Right ventricle myocardium inferior (tissue), 1 donor: ENCODE measurements at places on chromosomes 3 and 15. TPM values are rescaled to one million over a fixed set of nuclear protein-coding genes. Genes with fewer than 3 reads are reported as not detected.

OR5H15 gene
- not detected for total RNA-seq

C3orf20 gene
- total RNA-seq = not detected

PDZRN3 gene
- total RNA-seq = 130 TPM

SLC12A1 gene
- total RNA-seq = not detected

GUCA1C gene
- not detected for total RNA-seq

GRCh38 chr3:17820704-17821103 lies 78.3 kb upstream of the TBC1D5 start:
- no peak for DNase-seq

DNA sequence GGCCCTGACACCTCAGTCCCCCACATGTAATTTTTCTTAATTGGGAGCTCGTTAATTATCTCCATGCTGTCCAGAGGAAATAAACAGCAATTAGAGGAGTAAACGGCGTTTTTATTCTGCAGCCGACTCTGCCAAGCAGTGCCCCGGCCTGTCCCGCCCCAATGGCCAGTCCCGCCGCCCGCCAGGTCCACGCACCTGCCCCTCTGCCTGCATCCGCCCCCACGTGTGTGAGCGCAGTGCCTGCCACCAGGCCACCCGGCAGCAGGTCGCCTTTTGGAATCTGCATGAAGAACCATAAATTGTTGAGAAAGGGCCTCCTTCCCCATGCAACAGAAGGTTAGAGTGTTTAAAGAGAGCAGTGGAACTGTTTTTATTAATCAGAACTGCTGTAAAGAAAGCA lies 87.5 kb upstream of the LINGO1 start:
- DNase-seq = peak; percentile 31

DNA sequence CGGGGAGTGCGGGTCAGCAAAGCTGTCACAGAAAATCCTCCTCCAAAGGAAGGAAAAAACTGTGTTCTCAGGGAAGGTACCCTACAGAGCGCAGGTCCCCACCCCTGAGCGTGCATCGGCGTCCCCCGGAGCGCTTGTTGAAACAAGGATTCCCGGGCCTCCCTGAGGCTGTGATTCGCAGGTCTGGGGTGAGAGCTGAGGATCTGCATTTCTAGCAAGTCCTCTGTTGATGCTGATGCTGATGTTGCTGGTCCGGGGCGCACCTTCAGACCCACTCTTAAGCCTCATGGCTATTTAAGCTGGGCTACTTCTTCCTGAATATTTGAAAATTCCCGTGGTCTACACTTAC lies 226.2 kb upstream of the IGF1R start:
- no peak for DNase-seq

DNA sequence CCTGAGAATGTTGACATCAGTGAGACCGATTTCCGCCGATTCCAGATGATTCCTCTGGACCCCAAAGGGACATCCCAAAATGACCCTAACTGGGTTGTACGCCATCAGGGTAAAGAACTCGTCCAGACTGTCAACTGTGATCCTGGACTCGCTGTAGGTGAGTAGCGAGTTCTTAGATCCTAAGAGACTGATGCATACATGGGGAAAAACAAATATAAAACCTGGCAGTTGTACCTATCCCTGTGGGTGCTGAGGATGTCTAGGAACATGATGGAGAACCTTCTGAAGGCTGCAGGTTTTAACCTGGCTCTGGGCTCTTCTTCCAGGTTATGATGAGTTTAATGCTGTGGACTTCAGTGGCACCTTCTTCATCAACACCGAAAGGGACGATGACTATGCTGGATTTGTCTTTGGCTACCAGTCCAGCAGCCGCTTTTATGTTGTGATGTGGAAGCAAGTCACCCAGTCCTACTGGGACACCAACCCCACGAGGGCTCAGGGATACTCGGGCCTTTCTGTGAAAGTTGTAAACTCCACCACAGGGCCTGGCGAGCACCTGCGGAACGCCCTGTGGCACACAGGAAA lies 12.3 kb downstream of the THBS1 start:
- no peak for DNase-seq

- no peak for DNase-seq
Observed at GRCh38 chr15:84828086-84828908, 11.1 kb downstream of the ALPK3 start.

GRCh38 chr3:171827836-171828458 lies 15.2 kb upstream of the TMEM212 start:
- DNase-seq = no peak

- DNase-seq = no peak
Observed at GRCh38 chr15:90006217-90007075, 5.3 kb downstream of the ZNF710 start.

GRCh38 chr15:61046291-61046690 lies 182.8 kb downstream of the RORA start:
- DNase-seq = no peak

DNA sequence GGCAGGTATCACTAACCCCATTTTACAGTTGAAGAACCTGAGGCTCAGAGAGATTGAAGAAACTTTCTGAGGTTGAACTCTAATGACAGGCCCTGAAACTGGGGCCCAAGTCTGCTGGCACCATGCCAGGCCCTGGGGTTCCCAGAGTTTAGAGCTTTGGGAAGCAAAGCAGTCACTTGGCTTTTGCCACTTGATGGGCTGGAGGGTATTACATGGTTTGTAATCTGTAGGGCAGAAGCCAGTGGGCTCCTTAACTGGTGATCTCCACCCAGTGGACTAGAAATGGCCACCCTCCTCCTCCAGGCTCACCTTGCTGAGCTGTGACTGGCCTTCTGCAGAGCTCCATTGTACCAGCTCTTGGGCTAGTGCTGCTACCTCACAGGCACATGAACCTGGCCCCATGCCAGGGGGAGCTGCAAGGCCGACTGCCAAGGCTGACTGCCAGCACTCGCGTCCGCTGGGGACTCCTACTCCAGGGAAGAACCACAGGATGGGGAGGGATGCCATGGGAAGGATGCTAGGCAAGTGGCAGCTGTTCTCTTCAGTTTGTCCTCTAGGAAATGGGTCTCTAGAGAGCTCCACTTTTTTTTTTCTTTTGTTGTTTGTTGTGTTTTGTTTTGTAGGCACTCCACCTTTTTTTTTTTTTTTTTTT lies 104.8 kb downstream of the ETFA start:
- DNase-seq = peak; percentile 87

- DNase-seq = no peak
Observed at GRCh38 chr3:147398813-147399534, 7.4 kb downstream of the ZIC4 start.

- DNase-seq = no peak
Observed at GRCh38 chr3:50242381-50242770, 6.4 kb downstream of the GNAI2 start.

DNA sequence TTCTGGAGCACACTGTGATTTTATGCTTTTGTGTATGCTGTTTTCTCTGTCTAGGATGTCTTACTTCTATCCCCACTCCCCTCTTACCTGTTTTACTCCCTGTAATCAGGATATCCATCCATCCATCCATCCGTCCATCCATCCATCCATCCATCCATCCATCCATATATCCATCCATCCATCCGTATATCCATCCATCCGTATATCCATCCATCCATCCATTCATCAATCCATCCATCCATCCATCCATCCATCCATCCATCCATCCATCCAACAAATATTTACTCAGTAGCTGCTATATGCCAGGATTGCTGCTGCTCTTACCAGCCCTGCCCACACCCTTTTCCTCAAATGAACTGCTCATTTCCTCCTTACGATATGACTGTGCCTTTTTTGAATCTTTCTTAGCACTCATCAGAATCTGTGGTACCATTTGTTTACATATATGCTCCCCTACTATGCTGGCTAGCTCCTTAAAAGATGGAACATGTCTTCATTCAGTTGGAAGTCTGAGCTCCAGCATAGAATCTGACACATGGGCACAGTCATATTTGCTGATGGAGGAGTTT lies 35.2 kb downstream of the USP13 start:
- DNase-seq = no peak
